ENCODE measurements at places on chromosomes 1 and 21. TPM values are rescaled to one million over a fixed set of nuclear protein-coding genes. Genes with fewer than 3 reads are reported as not detected.

DNA sequence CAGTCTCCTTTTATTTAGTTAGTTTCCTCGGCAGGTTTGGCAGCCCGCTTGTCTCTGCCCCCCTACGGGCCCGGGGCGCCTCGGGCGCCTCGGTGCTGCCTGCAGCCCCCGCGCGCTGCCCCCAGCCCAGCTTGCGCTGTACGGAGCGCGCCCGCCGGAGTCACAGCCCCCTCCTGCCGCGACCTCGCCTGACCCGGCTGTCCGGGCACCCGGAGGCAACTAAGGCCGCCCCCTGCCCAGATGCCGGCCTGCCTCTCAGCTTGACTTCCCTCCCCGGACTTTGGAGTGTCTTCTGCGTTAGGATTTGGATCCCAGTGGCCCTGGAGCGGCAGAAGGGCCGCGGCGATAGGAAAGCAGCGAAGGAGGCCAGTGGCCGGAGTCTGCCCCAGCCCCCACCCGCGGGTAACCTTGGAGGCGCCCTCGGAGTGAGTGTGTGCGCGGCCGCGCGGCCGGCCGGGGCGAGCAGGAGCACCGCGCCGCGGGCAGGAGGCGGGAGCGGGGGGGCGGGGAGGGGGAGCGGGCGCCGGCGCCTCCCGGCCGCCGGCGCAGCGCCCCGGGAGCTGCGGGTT, 7.6 kb downstream of the CDKN2C start:
- DNase-seq, result no peak

GRCh38 chr1:14745789-14746188, 147.3 kb downstream of the KAZN start:
- DNase-seq, result no peak

The PTGS2 gene
- total RNA-seq, result 40.7 TPM

DNA sequence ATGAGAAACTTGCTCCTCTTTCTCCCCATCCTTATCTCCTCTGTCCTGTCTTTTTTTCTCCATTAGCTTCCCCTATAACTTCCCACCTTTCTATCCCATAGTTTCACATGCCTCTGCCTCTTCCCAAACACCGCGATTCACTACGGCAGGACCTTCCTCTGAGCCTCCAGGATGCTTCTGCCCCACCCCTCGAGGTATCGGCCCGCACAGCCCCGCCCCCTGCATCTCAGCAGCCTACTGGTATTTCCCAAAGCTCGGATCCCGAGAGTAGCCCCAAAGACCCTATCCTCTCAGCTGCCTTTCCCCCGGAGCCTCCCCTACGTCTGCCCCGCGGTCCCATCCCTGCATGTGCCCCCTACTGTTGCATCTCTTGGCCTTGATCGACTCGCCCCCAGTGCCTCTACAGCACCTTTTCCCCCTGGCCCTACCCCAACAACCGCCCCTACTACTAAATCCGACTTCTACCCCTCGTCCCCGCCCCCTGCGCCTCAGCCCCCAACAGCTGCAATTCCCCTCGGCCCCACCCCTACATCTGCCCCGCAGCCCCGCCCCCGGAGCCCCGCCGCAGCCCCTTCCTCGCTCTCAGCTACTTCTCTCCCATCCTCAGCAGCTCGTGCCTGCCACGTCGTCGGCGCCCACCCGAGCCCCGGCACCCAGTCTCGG, 512 bp downstream of the PIAS3 start:
- no peak for DNase-seq

DNA sequence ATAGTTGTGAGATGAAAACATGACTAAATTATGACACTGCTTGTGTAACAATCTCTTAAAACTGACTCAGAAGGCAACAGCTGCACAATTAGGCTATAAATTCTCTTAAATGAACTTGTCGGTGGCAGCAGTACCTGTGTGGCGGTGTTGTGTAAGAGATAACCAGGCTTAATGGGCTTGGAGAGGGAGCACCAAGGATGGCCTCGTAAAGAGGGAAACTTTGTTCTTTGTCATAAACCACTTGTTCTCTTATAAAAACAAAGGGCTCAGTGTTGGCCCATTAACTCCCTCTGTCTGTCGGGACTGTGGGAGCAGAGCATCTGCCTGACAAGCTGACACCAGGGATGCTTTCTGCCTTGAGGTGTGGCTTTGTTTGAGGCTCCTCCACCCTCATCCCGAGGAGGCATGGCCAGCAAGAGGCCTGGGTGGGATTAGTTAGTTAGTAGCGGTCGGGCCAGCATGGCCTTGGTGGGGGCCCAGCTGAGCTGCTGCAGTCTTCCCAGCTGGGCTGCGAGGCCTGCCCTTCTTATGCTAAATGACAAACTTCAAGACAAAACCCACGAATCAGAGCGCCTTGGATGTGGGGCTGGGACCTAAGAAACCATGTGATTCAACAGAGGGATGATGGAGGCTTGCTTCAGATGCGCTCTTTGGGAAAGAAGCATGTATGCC, 171.4 kb downstream of the CAMTA1 start:
- peak; percentile 29 for DNase-seq

GRCh38 chr1:230120289-230120920, 53.4 kb downstream of the GALNT2 start:
- DNase-seq, result no peak

GRCh38 chr1:74771913-74772515, 39.1 kb downstream of the TYW3 start:
- no peak for DNase-seq

The NTMT2 gene
- not detected for total RNA-seq

The ATF6 gene
- 16.8 TPM for total RNA-seq

DNA sequence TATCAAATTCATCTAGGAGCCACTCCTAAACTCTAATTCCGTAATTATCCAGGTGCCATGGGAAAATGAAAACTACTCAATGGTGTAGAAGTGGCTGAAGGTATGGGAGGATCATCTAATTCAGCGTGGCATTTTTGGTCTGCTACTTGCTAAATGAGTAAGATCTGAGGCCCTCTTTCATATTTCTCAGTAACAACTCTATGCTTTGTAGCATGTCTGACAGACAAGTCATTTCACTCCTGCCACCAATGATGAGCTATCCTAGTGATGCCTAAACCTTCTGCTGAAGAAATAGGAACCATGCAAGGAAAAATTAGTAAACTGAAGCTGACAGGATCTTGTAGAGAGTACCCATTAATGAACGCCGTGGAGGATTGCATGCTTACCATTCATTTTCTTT, 145.3 kb downstream of the NTNG1 start:
- DNase-seq, result no peak

- peak; percentile 71 for DNase-seq
Measured at GRCh38 chr1:15902882-15903281, 55.4 kb downstream of the SPEN start.

DNA sequence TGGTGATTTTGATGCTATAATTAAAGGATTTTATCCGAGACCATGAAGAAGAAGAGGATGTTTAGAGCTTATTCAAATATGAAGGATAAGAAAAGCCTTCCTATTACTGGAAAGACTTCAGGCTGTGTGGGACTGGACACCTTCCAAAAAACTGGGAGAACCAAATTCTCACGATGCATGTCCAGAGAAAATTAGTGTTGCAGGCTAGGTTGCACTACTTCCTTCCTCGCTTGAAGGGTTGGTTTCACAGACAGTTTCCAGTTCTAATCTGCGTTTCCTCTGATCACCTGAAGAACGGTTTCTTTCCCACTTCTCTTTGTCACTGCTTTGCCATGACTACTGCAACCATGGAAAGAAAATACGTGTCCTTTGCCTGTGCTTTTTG, 2.0 kb downstream of the MTARC2 start:
- DNase-seq, result no peak

The PGBD5 gene
- 0.14 TPM for total RNA-seq

The SYTL1 gene
- 42.3 TPM for total RNA-seq

GRCh38 chr1:54124472-54124871, 28.3 kb downstream of the CDCP2 start:
- no peak for DNase-seq

Data from foreskin keratinocyte (primary cell).